ENCODE measurements at places on chromosomes 16 and 17.
A peak's percentile ranks its signal among the peaks of the same experiment; 100 is the strongest.

DNA sequence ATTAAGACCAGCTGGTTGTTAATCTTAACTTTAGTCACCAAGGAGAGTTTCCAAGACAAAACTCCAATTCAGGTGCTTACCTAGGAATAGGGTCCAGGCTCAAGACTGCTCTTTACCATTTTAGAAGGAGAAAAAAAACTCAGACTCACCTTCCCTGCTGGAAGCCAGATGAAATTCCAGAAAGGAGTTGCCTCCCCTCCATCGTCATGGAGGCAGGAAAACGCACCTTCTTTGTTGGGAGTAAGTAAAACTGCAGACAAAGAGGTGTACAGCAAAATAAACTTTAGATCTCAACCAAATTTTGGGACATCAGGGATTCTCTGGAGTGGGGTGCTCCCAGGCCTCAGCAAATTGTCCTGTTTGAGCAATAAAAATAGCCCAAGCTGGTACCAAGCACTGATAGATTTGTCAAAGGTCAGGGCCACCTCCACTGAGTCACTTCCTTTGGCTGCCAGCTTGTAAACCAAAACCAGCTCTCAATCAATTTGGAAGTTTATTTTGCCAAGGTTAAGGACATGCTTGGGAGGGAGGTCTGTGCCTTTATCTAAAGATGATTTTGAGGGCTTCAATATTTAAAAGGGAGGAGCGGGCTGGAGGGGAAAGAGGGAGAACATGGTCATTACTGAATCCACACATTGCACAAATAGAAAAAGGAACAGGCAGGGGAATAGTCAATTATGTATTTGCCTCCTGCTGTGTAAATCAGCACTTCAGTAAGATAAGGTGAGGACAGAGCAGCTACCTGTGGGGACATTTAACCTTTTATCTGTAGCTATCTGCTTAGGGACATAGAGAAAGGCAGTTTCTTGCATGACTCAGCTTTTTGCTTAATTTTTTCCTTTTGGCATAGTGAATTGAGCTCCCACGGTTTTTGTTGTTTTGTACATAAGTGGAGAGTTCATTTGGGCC lies 1.5 kb upstream of the ALDH3A2 start:
- DNase-seq, result peak; percentile 89

DNA sequence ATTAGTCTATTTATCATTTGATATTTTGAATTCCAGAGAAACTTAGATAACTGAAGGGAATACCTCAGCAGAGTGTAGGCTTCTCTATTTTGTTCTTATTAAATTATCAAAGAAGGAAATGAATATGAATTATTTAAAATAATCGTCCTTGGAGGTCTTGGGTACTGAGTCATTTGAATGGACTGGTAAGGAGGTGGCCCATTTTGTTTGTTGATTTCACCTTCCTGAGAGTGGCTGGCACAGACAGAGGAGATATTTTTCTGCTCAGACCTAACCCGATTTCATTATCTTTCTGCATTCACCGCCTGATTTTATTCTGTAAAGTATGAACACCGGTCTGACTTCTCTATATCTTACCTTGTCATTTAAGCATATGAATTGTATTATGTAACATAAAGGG lies 88.0 kb downstream of the USP22 start:
- DNase-seq, result no peak

DNA sequence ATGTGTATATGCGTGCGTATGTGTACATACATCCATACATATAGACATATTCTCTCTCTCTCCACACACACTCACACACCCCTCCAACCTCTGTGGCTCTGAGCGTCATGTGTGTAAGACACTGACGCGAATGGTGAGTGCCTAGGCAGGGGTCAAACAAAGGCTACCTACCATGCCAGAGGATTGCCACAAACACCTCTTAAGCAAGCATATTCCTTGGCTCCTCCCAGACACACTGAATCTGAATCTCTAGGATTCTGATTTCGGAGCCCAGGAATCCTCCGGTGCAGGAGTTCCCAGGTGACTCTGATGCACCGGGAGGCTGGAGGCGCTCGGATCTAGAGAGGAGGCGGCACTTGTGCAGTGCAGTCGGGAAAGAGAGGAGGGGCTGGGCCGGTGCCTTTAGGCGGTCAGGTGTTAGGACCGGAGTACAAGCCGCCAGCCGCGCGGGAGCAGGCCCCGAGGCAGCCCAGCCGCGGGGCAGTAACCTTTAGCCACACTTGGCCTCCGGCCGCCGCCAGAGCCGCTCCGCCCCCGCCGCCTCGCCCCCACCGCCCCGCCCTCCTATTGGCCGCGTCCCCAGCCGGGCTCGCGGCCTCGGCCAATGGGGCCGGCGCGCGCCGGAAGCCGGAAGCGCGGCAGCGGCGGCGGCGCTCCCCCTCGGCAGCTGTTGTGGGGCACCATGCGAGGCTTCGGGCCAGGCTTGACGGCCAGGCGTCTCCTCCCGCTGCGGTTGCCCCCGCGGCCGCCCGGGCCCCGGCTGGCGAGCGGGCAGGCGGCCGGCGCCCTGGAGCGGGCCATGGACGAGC lies at the start of gene MLYCD:
Gene MLYCD, plus strand, starts transcription at position 653 of the 809 bp plus-strand sequence. Its CDS starts 30 bp downstream, at position 683.
- DNase-seq, result peak; percentile 79

- DNase-seq, result no peak
Observed at GRCh38 chr17:79745641-79746105, 14.9 kb downstream of the ENPP7 start.

GRCh38 chr16:80739523-80739922 lies 64.9 kb downstream of the CDYL2 start:
- DNase-seq, result no peak

DNA sequence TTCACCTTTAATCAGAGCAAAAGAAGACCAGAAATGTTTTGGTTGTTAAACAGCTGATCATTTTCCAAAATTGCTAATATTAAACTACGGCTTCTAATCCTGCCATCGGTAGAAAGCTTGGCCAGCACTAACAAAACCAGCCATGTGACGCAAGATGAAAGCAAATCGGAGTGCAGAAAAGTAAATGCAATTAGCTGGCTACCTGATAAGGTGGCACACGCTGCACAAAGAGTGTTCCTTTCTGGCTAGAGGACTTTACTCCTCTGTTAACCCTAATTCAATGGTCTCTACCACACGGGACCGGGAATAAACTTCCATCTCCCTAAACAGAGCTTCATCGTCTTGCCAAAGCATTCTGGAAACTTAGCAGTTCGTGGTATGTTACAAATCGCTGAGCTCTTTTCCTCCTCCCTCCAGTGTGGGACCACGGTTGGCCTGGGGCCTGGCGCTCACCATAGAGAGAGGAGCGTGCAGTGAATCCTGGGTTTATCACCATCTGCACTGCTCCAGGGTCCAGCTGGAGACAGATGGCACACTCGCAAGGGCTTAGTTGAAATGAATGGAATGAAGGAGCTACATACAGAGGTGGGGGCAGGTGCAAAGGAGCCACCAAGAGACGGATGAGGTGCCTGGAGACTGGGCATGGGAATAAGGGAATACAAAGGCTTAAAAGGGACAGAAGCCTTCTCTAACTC lies 10.1 kb upstream of the COG1 start:
- DNase-seq, result peak; percentile 42

- DNase-seq, result no peak
Observed at GRCh38 chr16:24999856-25000461, 15.2 kb downstream of the ARHGAP17 start.

GRCh38 chr17:82247182-82247823 lies 18.5 kb downstream of the SLC16A3 start:
- DNase-seq, result no peak

GRCh38 chr17:4696437-4696805 lies 7.5 kb downstream of the PELP1 start:
- DNase-seq, result no peak

DNA sequence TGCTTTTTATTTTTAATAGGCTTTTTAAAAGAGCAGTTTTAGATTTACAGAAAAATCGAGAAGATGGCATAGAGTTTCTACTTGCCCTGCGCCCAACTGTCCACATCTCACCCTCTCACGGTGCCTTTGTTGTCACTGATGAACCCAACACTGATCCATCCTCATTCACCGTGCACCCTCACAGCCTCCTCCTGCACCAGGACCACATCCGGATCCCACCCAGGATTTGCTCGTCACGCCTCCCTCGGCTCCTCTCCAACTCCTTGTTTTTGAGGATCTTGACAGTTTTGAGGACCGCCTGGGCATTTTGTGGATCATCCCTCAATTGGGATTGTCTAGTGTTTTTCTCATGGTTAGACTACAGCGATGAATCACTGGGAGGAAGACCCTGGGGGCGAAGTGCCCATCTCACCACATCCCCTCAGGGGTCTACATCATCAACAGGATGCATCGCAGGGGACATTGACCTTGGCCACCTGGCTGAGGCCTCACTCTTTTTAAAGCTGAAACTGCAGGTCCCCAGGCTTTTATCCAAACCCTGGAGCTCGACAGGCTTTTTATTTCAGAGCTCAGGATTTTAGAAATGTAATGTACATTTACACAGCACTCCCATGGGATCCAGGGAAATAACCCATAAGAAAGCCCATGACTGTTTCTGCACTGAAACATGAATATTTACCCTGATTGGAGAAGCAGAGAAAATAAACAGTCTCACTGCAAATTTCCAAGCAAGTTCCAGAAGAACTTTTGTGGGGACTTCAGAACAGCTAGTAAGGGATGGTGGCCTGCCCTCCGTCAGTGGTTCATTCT lies 71.8 kb upstream of the ZNF469 start:
- DNase-seq, result no peak

DNA sequence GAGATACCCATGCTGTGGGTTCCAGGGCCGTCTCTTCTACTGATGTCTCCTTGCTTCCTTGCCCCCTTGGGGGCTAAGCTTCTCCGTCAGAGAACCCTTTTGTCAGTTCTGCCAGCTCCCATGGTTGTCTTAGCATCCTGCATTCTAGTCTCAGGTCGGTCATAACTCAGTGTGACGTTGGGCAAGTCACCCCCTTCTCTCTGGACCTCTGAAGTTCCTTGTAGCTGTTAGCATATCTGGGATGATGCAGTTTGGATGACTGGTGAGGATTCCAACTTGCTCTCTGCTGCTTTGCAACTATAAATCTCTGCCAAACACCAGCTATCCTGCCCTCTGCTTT lies 8.9 kb upstream of the MYL4 start:
- no peak for DNase-seq

DNA sequence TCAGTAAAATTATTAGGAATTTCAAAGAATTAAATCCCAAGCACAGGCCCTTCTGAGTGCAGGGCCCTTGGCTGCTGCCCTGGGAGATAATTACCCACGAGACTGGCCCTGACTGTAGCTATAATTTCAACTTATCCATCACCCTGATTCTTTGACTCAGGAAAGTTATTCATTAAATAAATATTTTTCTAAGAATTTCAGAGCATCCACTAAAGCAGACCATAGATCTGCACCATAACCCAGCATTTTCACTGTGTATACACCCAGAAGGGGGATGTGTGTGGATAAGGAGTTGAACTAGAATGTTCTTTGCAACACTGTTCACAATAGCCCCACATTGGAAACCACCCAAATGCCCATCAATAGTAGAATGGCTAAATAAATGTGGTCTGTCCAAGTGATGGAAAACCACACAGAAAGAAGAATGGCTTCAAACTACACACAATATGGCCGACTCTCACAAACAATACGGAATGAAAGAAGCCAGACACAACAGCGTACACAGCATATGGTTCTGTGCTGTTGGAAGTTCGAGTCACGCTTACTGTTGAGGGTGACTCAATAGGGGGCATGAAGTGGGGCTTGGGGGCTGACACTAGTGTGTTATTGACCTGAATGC lies 33.9 kb upstream of the MEAK7 start:
- no peak for DNase-seq

GRCh38 chr17:55567240-55568214 lies 56.3 kb upstream of the SMIM36 start:
- no peak for DNase-seq

All from NCI-H146 (cell line).